Activated CD4-positive, alpha-beta T cell treated with anti-CD3 and anti-CD28 coated beads, Interleukin-2, Interleukin-6, amounts not matched to agents 100 ng/mL and 50 ng/mL, durations not matched to agents 16 hours and 8 hours (primary cell): ENCODE measurements at places on chromosomes 11 and 22.

- DNase-seq, result no peak
These were observed 19.6 kb downstream of the ENTHD1 start for GRCh38 chr22:39873965-39874364.

- DNase-seq, result no peak
These were observed 552 bp downstream of the RIN1 start for GRCh38 chr11:66335531-66336233.

GRCh38 chr11:68904248-68904847 is 657 bp downstream of the IGHMBP2 start:
- peak; percentile 24 for DNase-seq

DNA sequence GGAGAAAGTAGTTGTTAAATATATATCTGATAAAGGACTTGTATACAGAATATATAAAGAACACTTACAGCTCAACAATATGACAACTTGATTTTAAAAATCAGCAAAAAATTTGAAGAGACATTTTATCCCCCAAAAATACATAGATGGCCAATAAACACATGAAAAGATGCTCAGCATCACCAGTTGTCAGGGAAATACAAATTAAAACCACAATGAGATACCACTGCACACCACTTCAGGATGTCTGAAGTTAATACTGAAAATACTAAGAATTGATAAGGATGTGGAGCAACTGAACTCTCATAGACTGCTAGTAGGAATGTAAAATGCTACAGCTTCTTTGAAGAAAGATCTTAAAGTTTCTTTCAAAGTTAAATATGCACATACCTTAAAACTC is 49.2 kb downstream of the KREMEN1 start:
- DNase-seq, result peak; percentile 42
